Muscle of back (tissue), 13 donors: ENCODE measurements at places on chromosomes 5 and 9. TPM values are rescaled to one million over a fixed set of nuclear protein-coding genes. Genes with fewer than 3 reads are reported as not detected.

- DNase-seq, result no peak
Measured at GRCh38 chr9:121567500-121568342, 68.1 kb upstream of the GGTA1 start.

- DNase-seq, result no peak
Measured at GRCh38 chr5:116645627-116646026, 71.0 kb upstream of the SEMA6A start.

GRCh38 chr5:7396713-7397454, 946 bp downstream of the ADCY2 start:
- DNase-seq, result peak; percentile 60

RNF14 gene
- 48.2 TPM for polyA plus RNA-seq

DDX4 gene
- polyA plus RNA-seq, result 0.58 TPM

DNA sequence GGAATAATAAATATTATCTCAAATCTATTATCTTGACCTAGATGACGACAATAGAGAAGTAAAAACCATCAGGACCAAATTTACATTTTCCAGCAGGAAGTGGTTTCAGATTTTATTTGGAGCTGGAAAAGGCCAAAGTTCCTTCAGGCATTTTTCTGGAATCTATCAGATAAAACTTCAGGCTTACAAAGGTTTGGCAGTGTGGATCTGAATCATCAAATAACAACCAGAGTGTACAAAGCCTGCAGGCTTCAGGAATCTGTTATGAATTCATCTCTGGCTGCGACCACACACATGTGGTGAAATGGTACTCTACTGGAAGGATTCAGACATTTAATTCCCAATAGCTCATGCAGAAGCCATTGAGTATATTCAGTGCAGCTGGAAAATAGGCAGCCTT, 726.4 kb upstream of the GRAMD2B start:
- peak; percentile 91 for DNase-seq

DNA sequence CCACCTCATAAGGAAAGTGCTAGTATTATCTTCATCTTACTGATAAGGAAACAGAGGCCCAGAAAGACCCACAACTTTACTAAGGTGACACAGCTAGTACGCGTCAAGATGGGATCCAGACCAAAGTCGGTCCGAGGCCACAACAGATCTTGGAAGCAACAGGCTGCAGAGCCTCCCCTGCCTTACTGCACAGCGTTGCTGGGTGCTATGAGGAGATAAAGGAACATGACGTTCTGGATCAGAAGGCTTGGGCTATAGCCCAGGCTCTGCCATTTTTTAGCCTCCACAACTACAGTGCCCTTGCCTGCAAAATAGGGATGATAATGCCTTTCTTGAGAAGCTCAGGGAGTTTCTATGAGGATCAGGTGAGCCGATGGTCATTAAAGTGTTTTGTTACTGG, 144.1 kb downstream of the NMUR2 start:
- DNase-seq, result no peak

- no peak for DNase-seq
Measured at GRCh38 chr5:136506131-136506530, 140.8 kb upstream of the TRPC7 start.

SPINK4 gene
- polyA plus RNA-seq, result not detected

CDC20B gene
- polyA plus RNA-seq, result not detected
